CD4-positive, alpha-beta T cell treated with Interleukin-2 at 100 ng/mL for 4 hours (primary cell): ENCODE measurements at places on chromosomes 1 and 21.

- DNase-seq: no peak
These were observed 81.8 kb downstream of the GLUL start for GRCh38 chr1:182309631-182310351.

GRCh38 chr1:58038574-58038973, 508.0 kb downstream of the OMA1 start:
- DNase-seq: no peak

DNA sequence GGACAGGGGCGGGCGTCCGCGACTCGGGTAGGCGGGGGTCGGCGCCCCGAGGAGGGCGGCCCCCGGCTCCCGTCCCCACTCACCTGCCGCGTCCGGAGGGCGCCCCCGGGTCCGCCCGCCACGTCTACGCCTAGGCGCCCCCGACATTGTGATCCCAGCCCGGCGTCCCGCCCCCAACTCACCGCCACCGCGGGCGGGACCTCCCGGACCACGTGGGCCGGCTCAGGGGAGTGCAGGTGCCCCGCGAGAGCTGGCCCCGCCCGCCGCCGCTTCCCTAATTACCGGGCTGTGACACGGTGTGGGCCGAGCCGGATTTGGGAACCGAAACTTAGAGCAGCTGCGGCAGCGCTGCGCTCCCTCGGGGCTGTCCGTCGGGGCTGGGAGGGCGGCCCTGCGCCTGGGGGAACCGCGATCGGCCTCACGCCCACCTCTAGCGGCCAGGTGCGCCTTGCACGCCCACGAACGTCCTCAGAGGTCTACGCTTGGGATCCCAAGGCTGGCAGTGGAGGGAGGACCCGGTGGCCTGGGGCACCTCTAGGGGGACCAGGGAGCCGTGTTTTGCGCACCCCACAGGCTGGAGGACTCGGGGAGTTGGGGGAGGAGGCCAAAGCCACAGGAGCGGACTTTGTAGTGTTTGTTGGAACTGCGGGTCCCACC, 521 bp upstream of the NADK start:
- DNase-seq: peak; percentile 74

- no peak for DNase-seq
These were observed 8.6 kb downstream of the S1PR1 start for GRCh38 chr1:101245246-101245927.

DNA sequence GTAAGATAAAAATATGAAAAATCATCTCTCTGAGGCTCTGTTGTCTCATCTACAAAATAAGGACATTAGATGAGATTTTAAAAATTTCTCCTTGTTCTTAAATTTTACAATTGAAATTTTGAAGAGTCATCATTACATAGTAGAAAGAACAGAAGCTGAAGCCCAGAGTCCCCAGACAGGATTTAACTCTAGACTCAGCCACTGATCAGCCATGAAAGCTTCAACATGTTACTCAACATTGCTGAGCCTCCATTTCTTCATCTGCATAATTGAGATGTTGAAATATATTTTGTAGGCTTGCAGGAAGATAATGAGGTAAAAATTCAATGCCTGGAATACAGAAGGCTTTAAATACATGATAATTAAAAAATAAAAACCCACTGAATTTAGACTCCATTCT, 633.3 kb downstream of the LMO4 start:
- DNase-seq: no peak

GRCh38 chr1:11338284-11338924, 65.4 kb downstream of the UBIAD1 start:
- no peak for DNase-seq

GRCh38 chr1:180486092-180486491, 16.3 kb downstream of the ACBD6 start:
- DNase-seq: no peak

DNA sequence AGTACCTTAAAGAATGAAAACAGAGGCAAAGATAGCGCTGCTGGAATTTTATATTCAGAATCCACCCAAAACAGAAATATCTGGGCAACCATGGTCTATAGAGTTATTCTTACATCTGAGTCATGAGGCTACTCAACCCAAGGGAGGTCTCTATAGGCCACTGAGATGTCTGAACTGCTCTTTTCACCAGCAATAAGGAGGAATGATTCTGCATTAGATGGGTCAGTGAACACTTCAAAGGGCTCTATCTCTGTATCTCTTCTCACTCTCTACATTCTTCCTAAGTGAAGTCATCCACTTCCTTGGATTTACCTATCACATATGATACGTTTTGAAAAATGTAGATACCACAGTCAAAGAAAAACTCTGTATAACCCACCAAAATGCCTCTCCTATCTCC, 90.2 kb upstream of the NGF start:
- no peak for DNase-seq
